ENCODE measurements at places on chromosomes 6 and 20.
A peak's percentile ranks its signal among the peaks of the same experiment; 100 is the strongest.

DNA sequence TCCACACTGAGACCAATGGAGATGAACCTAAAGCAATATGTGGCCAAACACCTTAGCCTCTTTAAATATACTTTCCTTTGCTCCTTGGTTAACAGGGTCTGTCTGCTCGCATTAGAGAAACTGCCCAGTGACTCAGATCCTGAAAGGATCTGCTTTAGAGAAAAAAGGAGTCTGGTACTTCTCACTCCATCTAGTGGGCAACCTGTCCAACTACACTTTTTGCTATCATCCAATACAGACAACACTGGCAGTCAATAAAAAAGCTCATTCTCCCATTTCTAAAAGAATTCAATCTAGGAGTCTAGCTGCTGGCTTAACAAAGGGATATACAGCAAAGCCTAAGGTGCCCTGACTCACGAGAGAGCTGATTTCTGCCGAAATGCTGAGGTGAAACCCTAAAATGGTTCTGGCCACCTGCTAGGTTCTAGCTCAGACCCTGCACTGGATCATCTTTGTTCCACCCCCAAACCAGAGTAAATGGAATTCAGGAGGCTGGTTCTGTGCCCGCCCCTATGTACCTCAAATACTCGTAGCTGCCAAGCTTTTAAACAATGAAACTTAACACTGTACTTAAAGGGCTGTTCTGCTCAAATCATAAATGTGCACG, 11.5 kb downstream of the GNL1 start:
- peak; percentile 74 for DNase-seq

DNA sequence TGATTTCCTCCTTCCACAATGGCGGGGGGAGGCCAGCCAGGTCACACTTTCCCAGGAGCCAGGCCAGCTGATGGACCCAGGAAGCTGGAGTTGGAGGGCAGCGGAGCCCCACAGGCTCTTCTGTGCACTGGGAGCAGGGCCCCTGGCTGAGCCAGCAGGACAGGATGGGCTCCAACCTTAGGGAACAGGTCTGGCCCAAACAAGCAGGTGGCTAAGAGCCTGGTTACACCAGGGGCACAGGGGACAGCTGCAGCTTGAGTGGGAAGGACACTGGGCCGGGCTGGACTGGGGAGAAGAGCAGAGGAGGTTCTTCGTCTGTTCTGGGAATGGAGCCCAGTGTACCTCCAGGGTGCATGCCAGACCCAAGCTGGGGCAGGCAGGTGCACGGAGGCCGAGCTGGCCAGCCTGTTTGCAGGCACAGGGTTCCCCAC, 102.3 kb downstream of the DLL1 start:
- DNase-seq, result no peak

DNA sequence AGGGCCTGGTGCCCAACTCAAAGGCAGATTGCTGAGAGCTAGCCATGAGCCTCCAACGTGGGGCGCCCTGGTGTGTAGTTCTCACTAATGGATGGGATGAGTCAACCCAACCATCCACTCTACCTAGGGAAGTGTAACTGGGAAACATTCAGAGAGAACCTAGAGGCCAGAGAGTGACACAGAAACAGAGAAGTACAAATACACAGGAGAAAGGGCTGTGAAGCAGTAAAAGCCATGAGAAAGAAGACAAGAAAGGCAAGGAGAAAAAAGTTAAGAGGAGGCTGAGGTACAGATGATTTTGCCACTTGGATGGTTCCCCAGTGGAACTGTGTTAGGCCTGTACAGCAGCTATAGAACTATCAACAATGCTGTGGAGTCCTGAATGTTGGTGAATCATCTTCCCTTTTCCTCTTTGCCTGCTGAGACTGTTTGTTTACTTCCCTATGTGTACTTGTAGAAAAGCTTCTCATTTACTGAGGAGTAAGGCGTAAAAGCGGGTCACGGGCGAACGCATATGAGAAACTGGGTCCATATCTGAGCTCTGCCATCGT, 39.0 kb downstream of the MAN1A1 start:
- no peak for DNase-seq

DNA sequence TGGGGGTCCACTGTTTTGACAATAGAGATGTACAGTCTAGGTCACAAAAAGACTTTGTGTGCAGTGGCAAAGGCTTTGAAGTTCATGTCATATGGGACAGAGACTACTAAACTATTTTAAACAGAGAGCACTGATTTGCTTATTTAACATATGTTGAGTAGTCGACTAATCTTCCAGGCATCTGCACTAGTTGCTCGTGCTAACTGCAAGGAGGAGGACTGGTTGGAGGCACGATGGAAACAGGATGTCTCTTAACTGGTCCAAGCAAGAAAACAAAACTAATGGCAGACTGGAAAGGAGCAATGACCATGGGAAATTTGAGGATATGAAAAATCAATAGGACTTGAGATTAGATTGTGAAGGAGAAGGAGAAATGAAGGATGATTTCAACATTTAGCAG, 28.5 kb upstream of the ERVFRD-1 start:
- peak; percentile 72 for DNase-seq

GRCh38 chr6:31729979-31730630, 1.0 kb upstream of the DDAH2 start:
- peak; percentile 87 for DNase-seq

DNA sequence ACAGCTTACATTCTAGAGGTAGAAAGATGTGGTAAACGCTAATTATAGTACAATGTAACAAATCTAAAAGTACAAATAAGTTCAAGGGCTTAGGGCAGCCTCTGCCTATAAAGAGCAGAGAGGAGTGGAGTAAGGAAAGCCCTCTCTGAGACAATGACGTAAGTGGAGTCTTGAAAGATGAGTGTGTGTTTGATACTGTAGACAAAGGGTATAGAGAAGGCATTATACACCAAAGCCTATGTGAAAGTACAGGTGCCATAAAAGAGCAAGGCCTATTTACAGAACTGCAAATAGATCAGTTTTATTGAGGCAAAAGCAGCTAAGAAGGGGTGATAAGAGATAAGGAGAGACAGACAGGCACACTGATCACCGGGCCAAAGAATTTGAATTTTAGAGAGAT, 10.9 kb downstream of the GOPC start:
- no peak for DNase-seq

GRCh38 chr20:57413986-57414385, 22.8 kb downstream of the RBM38 start:
- DNase-seq, result no peak

DNA sequence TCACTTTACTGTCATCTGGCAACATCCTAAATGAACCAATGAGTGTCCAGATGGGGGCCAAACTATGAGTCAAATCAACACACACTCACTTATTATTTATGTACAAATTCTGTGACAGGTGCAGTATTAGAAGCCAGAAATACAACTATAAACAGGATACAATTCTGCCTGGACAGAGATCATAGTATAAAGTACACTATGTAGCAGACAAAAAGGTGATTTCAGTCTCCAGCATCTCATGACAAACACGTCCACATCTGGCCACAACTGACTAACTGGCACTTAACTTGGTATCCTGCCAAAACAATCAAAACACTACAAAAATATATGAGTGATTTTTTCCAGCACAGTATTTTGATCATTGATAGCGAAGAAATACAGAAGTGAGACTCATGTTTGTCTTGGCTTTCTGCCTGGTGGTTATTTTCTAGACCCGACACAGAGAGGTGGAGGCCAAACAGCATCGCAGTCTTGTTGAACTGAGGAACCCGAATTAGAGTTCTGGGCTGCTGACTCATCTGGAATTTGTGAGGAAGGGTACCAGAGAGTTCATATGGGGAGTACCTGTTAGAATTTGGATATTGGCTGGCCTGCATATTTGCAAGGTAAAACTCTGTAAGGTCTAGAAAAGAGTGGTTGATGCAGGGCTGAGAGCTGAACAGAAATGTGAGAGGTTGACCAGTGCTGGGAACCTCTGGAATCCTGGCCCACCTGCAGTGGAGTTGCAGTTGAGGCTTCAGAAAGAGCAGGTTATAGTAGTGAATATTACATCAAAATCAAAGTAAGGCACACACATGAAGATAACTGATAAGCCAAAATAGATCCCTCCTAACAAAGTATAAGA, 475.2 kb downstream of the PTPRT start:
- DNase-seq, result no peak

Measured in fibroblast of skin of back (primary cell).